ENCODE measurements at places on chromosomes 5 and 9.

DNA sequence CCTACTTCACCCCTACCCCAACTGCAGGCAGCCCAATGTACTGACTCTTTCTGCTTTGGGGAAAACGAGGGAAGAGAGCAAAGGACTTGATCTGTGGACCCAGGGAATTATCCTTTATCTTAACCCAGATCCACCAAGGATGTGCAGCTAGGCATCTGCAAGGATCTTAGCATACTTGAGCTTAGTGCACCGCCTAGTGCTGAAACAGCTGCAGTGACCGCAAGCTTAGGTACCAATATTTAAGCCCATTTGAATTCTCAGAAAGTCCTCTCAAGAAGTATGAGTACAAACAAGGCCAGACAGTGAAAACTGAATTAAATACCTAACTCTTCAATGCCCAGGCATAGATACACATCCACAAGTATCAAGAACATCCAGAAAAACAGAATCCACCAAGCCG, 576.7 kb upstream of the ADAMTS16 start:
- no peak for DNase-seq

GRCh38 chr5:132267931-132268768, 10.7 kb downstream of the PDLIM4 start:
- DNase-seq, result no peak

GRCh38 chr5:159883522-159883950, 32.7 kb upstream of the ADRA1B start:
- DNase-seq, result no peak

DNA sequence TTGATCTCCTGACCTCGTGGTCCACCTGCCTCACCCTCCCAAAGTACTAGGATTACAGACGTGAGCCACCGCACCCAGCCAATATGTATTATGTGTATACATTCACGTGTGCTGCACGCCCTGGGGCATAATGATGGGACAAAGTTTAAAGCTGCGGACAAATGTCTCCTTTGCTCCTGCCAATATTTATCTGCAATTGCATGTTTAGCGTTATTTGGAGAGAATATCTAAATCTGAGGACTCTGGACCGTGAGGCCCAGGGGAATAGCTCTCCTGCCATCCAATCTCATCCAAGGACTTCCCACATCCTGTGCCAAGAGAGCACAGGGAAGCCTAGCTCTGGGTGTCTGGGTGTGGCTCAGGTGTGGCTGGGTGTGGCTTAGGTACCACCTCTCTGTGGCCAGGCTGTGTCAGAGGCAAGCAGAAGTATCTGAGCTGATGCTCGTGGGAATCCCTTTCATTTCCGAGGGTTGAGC, 6.9 kb upstream of the BOD1 start:
- no peak for DNase-seq

GRCh38 chr5:91477408-91477807, 94.3 kb upstream of the ARRDC3 start:
- DNase-seq, result no peak
